ENCODE measurements at places on chromosomes 2 and 18.

DNA sequence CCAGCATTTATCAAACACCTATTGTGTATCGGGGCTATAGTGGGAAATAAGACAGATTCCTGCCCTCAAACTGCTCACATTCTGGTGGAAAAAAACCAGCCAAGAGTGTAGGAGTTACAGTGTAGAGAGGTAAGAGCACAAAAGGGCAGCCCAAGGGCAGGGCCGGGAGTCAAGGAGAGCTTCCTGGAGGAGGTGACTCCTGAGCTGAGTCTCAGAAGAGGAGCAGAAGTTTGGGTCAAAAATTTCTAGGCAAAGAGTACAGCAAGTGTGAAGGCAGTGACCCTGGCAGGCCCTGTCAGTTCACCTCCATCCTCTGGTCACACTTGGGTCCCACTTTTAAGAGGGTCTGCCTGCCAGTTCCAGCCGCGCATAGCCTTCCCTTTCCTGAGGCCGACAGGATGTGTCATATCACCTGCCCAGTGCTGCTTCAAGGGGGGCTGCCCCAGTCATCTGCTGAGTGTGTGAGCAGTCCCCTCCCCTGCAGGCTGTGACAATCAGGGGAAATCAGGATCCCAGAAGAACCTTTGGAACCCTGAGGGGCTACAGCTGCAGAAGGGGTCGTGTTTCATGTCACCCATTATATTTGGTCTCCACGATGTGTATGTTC lies 118.4 kb downstream of the GLI2 start:
- DNase-seq = no peak

GRCh38 chr2:142603759-142604158 lies 273.7 kb upstream of the KYNU start:
- DNase-seq = no peak

GRCh38 chr18:11710578-11710977 lies 21.5 kb downstream of the GNAL start:
- DNase-seq = no peak

GRCh38 chr2:158965641-158966040 lies 2.8 kb upstream of the TANC1 start:
- no peak for DNase-seq

DNA sequence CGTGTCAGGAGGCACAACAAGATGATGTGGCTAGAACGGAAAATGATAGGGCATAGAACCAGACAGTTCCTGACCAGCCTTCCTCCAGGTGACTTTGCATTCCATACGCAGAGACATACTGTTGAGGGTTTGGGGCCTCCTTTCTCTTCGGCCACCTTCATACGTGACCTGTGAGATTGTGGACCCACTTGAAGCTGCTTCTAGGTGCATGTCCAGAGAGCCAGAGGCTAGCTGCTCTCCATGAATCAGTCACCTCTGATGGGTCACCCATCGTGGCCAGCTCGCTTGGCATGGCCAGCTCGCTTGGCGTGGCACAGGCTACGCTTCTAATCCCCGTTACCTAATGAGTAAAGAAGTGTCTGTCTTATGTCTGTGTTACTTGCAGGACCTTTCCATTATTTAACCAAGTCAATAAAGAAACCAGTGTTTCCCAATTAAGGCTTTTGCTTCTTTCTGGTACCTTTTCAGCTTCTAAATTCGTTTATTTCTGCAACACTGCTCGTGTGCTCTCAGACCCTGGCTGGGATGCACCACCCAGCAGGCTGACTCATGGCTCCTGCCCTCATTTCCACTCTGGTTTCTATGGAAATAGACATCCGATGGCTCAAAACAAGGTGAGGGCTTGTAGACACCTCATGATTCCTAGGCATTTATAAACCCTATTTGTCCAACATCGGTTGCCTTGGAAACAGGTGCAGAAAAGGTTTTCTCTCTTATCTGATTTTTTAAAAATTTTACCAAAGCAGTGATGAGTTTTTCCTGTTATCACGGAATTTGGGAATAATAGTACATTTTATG lies 86.7 kb upstream of the B3GNT7 start:
- no peak for DNase-seq

- no peak for DNase-seq
Observed at GRCh38 chr2:98438190-98439133, 6.2 kb upstream of the INPP4A start.

DNA sequence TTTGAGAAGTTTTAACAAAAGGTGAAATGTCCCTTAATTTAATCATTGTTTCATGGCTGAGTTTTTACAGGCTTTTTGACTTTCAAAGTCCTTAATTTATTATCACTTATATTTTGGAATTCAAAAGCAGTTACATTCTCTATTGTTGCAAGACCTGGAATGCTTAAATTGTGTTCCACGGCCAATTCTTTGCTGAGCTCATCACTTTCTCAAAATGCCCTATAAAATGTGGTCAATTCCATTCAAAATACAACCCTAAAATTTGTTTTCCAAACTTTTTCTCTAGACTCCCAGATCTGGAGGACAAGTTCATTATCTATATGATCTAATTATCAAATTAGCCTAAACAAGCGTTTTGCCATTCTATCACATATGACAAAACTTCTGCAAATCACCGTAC lies 1051.2 kb downstream of the TDRD15 start:
- DNase-seq = no peak
